ENCODE measurements at places on chromosomes 4 and X.
A peak's percentile ranks its signal among the peaks of the same experiment; 100 is the strongest.

DNA sequence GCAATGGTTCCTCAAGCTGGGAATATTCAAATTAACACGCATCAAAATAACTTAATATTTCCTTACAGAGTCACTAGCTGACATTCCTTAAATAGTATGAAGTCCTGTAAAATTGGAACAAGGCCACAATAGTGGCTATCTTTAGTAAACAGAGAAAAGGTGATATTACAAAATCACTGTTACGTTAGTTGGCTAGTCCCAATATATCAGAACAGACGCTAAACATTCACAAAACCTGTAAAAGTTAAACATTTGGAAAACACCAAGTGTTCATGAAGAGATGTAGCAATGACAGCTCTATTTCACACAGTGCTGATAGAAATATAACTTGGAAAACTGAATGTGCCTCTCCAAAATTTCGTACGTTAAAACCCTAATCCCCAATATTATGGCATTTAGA is 61.0 kb upstream of the FAM47C start:
- DNase-seq: no peak

DNA sequence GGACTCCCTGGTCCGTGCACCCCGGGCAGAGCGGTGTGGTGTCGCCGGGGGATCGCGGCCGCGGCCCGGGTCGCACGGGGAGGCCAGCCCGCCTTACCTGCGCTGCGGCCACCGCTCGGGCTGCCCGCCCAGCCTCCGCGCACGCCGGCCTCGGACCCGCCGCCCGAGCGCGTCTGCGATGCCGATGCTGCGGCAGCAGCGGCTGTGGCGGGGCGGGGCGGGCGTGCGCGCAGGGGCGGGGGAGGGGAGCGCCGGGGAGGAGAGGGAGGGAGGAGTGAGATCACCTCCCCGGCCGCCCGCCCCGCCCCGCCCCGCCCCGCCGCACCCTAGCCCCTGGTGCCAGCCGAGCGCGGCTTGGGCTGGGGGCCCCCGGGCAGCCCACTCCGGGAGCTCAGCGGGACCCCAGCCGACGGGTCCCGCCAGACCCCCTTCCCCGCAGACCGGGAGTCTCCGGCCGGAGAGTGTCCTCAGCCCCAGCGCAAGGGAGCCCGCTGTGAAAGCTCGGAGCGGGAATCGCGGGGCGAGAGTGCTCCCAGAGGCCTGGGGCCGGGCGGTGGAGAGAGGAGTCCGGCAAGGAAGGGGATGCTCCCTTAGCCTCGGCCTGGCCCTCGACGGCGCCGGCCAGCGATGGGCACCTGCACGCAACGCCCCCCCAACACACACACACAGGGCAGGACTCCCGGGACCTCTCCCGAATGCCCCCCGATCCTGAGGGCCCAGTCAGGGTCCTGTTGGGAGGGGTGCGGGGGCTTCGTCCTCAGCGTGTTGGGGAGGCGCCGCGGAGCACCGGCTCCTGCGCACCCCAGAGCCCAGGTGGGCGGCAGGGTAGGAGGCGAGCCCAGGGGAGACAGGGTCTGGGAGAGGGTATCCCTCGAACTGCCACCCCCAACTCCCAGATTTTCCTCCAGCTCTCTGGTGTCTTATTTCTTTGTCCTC is at the start of gene L1CAM:
Gene L1CAM, minus strand, starts transcription at position 206 of the 936 bp plus-strand sequence. CDS start 10,337 bp downstream, outside the sequence.
- no peak for DNase-seq

- no peak for DNase-seq
Measured at GRCh38 chr4:158067646-158068045, 105.2 kb downstream of the GASK1B start.

GRCh38 chr4:42050516-42051249 is 60.4 kb downstream of the SLC30A9 start:
- no peak for DNase-seq

DNA sequence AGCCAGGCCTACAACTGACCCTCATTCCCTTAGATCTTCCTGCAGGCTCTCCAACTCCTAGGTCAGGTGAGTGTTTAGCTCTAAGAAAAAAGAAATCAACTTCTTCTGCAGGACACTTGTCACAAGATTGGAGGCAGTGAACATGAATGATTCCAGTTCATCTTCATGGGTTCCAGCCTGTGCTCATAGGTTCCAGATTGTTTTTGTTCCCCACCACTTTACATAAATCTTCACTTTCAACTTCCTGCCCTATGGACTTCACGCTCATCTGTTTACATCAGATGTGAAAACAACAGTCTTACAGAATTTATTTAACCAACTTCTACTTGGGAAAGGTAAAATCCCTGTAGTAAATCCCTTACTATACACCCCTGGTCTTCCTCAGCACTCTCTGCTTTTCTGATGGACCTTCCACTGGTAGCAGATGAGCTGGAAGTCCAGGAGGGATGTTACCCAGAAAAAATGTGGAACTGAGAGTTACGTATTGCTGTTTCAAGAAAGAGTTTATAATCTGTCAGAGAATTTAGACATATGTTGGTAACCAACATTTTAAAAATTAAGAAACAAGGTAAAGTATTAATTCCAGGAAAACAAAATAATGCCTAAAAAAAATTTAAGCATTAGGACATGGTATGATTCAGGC is 62.4 kb downstream of the ANAPC10 start:
- DNase-seq: no peak

DNA sequence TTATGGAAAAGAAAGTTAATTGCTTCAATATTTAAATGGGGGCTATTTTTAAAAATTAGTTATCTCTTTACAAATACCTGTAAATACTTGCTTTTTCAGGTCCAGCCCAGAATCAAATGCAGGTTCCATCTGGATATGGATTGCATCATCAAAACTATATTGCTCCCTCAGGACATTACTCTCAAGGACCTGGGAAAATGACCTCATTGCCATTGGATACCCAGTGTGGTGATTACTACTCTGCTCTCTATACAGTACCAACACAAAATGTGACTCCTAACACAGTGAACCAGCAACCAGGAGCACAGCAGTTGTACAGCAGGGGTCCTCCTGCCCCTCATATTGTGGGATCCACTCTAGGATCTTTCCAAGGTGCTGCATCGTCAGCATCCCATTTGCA is 29.2 kb downstream of the SEC24B start:
- no peak for DNase-seq

GRCh38 chr4:67751260-67751659 is 2.9 kb downstream of the GNRHR start:
- no peak for DNase-seq

DNA sequence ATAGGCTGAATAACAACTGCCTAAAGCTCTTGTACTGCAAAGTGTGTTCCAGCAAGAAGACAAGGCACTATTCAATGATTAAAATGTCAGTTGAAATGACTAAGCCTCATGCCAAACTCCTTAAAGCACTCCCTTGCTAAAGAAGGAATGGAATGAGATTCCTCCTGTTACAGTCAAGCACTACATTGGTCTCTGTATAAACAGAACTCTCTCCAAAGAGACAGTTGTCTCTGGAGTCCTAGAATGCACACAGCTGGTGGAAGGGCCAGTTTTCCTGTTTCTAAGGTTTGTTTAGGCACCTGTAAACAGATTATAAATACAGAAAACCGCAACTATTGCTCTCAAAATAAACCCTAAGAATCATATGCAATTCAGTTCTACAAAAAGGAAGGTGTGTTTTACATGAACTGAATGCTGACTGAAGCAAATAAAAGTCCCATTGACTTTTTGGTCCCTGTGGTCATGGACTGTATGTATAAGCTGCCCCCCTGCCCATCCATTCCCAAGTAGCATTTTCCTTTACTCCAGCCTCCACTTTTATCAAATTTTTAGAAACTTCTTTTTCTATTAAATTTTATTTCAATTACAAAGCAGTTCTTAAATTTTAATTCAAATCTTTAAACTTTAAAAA is 47.0 kb downstream of the FAT1 start:
- peak; percentile 86 for DNase-seq

DNA sequence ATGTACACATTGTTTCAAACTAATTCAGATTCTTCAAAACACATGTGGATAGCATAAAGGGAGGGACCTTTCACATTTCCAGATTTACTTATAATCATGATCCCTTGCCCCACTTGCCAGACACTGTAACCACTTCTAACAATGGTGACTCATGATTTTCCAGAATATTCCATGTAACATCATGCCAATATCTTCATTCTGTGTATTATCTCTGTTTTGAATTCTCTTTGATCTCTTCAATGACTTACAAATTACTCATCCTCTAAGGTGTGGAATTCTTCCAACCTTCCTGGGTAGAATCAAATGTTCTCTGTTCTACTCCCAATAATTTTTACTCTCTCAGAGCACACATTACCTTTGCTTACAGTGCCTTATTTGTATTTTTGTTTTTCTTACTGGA is 517.1 kb downstream of the PCDH7 start:
- no peak for DNase-seq

DNA sequence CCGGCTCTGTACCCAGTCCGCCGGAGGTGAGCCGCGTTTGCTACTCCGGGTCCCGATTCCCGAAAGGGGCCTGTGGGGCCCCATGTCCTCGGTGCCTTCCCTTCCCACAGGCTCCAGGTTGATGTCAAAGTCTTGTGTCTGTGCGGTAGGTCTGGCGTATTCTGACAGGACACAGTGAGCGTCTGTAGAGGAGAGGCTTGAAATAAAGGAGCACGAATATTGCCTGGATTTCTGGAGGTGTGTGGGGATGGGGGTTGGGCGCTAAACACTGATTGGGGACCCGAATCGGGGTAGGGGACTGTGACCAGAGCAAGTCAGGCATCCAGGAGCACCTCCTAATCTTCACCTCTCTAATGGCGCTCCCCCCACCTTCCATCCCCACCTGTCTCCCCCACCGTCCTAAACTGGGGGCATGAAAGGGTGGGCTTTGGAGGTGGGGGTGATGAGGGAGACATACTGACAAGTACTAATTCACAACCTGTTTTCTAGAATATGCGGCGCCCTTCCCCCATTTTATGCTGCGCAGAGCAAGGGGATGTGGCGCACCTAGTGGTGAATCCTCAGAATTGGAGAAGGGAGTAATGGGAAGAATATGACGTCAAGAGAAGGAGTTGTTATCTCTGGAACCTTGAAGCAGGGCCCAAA is 855 bp downstream of the GPRASP2 start:
- DNase-seq: no peak

DNA sequence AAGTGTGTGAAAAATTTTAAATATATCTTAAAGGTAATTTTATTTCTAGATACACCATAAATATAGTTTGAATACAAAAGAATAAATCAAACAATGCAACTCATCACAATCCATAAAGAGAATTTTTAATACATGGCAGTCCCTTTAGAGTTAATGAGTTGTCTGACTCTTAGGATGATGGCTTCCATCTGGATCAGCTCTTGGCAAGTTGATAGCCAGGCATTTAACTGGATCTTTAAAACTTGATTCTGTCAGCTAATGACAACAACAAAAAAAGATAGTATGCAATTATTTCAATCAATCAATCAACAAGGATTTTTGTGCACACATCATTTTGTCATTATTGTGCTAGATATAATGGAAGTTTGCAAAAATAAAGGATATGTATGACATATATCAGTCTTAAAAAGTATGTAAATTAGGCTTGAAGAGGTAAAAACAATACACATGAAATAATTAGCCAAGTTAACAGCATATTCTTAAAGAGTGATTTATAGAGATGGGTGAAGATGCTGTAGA is 174.9 kb upstream of the PCDH18 start:
- no peak for DNase-seq

GRCh38 chrX:132497432-132497831 is 8.6 kb upstream of the MBNL3 start:
- no peak for DNase-seq

GRCh38 chrX:20591246-20591645 is 324.5 kb upstream of the RPS6KA3 start:
- no peak for DNase-seq

GRCh38 chr4:144709159-144709558 is 63.2 kb downstream of the HHIP start:
- DNase-seq: peak; percentile 78

DNA sequence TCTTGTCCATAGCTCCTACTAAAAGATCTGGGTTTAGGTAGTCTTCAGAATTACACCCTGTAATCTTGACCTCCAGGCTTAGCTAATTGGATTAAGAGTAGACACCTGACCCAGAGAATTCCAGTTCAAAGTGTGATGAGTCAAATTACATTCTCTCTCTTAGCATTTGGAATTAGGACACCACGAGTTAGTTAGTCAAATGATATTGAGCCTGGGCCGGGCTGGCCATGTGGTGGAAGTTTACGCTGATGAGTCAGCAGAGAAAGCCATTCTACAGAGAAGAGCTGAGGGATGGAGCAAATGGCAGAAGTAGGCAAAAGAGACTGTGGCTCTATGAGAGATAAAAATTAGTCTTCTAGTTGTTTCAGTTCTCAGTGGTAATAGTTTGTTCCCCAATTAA is 31.1 kb downstream of the CEP44 start:
- DNase-seq: peak; percentile 28

DNA sequence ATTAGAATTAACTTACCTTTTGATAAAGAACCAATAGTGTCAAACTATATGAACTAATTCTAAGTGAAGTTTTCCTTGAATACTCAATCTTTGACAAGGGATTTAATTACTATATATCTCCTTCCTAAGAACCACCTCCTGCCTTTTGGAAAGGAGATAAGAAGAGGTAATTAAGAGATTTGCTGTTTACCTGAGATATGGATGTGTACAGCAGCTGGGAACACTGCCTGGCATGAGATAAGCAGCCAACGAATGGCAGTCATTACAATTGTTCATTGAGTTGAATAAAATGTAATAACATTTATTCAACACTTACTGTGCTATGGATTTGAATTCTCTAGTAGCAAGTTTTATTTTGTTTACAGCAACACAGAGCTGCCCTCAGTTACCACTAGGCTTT is 407.1 kb downstream of the SPOCK3 start:
- no peak for DNase-seq

DNA sequence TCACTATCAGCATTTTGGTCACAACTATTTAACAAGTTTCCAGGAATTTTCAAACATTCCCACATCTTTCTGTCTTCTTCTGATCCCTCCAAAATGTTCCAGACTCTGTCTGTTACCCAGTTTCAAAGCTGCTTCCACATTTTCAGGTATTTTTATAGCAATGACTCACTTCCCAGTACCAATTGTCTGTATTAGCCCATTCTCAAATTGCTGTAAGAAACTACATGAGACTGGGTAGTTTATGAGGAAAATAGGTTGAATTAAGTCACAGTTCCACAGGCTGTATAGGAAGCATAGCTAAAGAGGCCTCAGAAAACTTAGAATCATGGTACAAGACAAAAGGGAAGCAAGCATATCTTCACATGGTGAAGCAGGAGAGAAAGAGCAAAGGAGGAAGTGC is 475.0 kb upstream of the PCDH7 start:
- no peak for DNase-seq
